ENCODE measurements at places on chromosomes 4 and X.

GRCh38 chrX:10841579-10841978 is 221.2 kb upstream of the MID1 start:
- DNase-seq = no peak

- no peak for DNase-seq
These were observed 62.2 kb downstream of the PRKX start for GRCh38 chrX:3651277-3651676.

DNA sequence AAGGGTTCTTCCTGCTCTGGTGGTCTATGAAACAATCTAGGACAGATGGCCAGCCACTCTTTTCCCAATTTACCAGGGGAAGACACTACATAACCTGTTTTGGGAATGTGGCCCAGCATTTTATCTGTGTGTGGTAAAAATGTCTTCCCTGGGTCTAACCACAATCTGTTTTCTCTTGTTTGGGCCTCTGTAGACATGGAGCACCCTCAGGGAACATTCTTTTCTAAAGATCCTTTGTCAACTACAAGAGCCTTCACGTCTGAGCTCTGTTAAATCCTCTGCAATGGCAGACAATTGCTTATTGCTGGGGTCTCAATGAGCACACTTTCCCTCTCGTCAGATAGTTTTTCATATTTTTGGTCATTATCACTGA is 35.5 kb downstream of the PLAC1 start:
- no peak for DNase-seq

- no peak for DNase-seq
These were observed 886 bp upstream of the WWC2 start for GRCh38 chr4:183098019-183098722.

DNA sequence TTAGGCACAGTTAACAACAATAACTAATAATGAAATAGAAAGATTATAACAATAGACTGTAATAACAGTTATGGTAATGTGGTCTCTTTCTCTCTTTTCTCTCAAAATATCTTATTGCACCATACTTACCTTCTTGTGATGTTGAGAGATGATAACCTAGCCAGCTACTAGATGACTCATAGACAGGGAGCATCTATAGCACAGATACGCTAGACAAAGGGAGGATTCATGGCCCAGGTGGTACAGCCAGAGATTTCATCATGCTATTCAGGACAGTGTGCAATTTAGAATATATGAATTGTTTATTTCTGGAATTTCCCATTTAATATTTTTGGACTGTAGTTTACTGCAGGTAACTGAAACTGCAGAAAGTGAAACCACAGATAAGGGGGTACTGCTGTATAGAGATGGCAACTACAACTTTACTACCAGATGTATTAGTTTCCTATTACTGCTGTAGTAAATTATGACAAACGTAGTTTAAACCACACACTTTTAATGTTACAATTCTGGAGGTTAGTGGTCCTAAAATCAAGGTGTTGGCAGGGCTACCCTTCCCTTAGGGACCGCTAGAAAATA is 41.8 kb upstream of the MAGED1 start:
- no peak for DNase-seq

DNA sequence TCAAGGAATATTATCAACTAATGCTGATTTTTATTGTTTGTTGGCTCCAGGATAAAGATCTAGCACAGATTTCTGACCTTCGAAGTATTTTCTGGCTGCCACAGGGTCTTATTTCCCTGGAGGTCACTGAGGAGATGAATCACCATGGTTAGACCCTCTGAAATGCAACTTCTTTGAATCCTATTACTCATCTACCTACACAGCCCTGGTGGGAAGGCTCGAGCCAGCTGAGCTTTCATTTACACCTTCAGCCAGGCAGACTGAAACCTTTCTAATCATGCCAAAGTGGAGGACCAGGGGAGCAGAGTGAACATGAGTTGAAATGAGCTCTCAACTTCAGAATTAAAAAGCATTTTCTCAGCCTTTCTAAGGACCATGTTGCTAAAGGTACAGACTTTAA is 130.5 kb downstream of the SMIM20 start:
- DNase-seq = no peak

DNA sequence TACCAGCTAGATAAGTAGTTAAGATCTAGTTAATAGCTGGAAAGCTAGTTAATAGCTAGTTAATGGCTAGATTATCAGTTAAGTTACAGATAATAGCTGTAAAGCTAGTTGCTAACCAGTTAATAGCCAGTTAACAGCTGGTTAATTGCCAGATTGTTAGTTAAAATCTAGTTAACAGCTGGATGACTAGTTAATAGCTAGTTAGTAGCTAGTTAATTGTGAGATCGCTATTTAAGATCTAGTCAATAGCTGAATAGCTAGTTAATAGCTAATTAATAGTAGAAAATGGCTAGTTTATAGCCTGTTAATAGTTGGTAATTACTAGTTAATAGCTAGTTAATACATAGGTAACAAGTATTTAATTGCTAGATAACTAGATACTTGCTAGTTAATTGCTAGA is 630.5 kb upstream of the CT83 start:
- DNase-seq = no peak

DNA sequence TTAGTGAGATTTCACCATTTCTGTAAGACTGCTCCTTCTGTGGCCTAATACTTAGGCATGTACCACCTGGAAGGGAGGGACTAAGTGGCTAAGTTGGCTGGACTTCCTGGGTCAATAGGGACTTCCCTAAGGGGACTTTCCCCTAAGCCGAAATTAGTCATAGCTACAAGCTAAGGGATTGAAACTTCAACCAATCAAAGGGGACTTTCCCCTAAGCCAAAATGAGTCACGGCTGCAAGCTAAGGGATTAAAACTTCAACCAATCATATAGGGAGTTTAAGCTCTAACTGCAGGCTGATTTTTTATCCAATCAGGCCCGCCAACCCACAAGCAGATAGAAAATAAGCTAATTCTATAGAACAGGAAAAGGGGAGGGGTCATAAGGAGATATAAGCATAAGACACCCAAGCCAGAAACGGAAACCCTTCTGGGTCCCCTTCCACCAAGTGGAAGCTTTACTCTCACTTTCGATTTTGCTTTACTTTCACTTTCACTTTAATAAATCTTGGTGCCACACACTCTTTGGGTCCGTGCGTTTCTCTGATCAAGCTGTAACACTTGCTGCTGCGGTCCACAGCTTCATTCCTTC is 382.8 kb downstream of the KLHL4 start:
- DNase-seq = no peak

DNA sequence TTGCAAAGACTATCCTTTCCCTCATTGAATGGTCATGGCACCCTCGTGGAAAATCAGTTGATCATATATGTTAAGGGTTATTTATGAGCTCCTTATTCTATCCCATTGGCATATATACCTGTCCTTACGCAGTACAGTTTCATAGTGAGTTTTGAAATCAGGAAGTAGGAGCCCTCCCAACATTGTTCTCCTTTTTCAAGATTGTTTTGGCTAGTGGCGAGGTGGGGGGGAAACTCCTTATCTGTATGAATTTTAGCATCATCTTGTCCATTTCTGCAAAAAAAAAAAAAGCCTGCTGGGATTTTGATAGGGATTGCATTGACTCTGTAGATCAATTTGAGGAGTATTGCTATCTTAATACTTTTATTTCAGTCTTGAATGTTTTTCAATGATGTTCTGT is 2.5 kb upstream of the USP9X start:
- no peak for DNase-seq

- no peak for DNase-seq
These were observed 41.5 kb downstream of the DCTD start for GRCh38 chr4:182875453-182876405.

DNA sequence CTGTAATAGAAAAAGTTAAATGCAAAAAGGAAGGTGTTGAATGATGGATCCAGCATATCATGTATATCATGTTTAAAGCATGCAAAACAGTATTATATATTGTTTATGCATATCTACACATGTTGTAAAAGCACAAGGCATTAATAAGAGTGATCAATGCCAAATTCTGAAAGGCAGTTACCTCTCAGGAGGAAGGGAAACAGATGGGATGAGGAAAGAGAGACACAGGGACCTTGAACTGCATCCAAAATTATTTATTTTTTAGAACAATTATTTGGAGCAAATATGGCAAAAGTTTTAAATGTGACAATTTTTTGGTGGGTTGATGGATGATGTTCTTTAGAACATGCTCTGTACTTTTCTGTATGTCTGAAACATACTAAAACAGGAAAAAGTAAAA is 193.4 kb downstream of the CLCN4 start:
- no peak for DNase-seq

DNA sequence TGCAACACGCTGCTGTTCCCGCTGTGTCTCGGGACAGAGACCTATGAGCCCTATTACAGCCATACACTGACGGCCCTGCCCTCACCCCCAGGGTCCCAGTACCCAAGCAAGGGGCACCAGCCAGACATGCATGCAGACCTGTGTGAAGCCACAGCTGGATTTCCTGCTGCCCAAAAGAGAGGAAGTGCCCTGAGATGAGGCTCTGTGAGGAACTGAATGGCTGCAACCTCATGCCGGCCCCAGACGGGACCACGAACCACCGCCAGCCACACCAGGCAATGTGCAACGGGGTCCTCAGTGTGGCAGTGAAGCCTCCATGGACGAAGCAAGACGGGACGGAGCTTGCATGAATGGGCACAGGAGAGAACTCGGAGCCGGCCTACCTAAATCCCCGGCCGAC is 21.1 kb downstream of the CTBP1 start:
- no peak for DNase-seq

DNA sequence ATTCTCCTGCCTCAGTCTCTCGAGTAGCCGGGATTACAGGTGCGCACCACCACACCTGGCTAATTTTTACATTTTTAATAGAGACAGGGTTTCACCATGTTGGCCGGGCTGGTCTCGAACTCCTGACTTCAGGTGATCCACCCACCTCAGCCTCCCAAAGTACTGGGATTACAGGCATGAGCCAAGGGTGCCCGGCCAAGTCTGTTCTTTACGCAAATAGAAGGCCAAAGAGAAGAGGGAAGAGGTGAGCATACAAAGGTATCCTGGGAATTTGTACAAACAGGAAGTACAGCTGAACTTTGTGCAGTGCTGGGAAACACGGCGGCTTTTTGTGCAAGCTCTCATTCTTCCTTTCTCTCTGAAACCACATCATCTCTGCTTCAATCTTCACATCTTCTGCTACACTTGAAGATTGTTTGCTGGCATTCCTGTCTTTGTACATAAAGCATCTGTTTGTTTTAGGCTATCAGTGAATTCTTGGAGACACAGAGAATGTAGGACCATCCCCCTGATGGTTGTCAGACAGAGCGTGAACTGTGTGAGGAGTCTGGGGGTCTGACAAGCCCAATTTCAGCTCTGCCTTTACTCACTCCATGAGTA is 71.9 kb upstream of the PRSS48 start:
- no peak for DNase-seq

DNA sequence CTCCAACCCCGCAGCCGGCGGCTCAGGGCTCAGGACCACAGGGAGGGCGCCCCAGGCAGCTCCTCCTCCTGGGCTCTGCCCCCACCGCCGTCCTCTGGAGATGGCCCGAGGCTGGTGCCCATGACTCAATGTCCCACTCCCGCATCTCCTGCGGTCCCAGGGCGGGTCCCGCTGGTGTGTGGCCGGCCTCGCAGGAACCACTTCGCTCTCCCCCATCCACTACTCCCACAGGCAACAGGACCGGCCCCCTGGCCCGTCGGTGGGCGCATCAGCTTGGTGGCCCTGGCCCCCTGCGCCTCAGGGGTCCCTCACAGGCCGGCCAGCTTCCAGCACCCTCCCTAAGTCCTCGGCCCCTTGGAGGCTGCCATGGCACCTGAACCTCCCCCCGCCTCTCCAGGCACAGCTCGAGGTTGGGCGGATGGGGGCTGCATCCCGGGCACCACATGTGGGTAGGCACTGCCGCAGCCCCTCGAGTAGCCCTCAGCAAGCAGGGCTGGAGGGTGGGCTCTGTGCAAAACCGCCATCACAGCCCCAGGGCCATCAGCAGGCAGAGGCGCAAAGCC is 22.8 kb upstream of the SPON2 start:
- DNase-seq = no peak

GRCh38 chr4:76729980-76730379 is 168.0 kb downstream of the SOWAHB start:
- no peak for DNase-seq

- DNase-seq = no peak
These were observed 87.8 kb upstream of the NPNT start for GRCh38 chr4:105807496-105807895.

GRCh38 chr4:184807797-184808712 is 17.7 kb downstream of the ACSL1 start:
- DNase-seq = no peak

DNA sequence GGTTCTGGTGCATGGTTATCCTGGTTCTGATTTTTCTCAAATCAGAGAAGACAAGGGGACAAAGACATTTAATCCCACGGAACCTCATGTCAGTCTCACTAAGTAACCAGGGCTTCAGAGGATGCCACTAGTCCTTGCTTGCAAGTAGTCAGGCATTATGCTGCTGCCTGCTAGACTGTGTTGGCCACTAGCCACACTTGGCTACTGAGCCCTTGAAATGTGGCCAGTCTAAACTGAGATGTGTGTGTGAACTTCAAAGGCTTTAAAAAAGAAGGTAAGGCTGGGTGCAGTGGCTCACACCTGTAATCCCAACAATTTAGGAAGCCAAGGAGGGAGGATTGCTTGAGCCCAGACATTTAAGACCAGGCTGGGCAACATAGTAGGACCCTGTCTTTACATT is 48.6 kb upstream of the IGFBP7 start:
- no peak for DNase-seq

- DNase-seq = no peak
These were observed 14.2 kb downstream of the C4orf33 start for GRCh38 chr4:129109965-129110824.

DNA sequence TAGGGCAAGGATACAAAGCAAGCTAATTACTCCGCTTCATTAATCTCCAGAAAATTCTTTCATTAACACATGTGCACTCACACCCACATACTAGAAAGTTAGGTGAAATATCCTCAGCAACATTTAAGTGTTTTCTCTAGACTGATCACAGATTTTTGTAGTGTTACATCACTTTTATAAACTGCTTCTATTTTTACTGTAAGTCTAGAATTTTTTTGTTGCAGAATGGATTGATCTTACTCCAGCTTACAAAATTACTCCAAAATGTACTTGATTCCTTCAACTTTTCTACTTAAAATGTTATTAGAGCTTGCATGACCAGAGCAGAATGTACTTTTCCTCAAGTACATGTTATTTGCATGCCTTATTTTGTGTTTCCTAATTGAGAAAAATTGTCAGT is 2325.2 kb downstream of the PCDH7 start:
- DNase-seq = no peak

- no peak for DNase-seq
These were observed 248.6 kb upstream of the BOD1L1 start for GRCh38 chr4:13876131-13876530.

- DNase-seq = no peak
These were observed 82.9 kb downstream of the OR13H1 start for GRCh38 chrX:131626681-131627296.

DNA sequence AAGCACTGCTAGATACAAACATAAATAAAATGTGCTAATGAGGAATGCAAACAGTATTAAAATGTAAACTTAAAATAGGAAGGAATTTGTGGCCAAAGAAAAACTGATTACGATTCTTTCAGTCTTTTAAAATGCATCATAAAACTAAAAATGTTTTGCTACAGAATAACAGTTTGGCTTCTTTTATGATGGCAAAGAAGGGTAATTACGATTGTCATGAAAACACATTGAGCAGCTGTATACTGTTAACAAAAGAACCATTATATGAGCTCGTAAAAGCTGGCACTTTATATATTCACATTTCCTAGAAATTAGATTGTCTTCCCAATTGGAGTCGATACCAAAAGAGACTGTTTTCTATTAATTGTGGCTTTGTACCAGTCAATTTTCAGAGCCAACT is 290.4 kb downstream of the NR3C2 start:
- no peak for DNase-seq

All from stimulated activated CD8-positive, alpha-beta memory T cell treated with anti-CD3 and anti-CD28 coated beads, Interleukin-7, amount 100 ng/mL, for 1 hour (primary cell).